ENCODE measurements at places on chromosomes 5 and 9.

GRCh38 chr9:123065196-123065595 is 31.7 kb downstream of the GPR21 start:
- no peak for DNase-seq

DNA sequence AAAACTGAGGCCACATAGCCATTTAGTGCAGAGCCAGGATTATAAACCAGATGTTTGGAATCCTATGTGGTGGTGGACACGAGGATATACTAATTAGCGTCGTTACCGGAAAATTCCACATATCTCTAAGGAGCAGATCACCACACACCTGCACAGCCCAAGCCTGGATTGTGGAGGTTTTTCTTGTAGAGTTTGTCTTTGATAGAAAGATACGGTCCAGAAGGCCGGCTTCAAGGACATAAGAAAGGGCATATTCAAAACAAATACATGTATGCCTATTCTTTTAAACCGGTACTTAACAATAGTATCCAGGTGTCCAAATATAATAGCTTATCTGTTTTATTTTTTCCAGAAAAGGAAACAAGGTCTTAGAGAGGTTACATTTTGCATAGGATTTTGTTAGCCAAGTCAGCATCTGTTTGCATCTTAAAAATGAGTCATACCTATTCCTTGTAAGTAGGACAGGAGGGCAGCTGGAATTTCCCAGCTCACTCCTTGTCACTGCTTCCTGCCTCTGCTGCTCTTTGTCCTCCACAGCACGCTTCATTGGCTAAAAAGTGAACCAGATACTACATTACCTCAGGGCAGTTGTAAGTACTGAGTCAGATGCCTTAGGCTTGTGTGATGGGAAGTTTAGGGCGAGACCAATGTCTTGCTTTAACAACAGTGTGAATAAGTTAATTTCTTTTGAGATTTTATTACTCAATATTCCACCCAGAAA is 3.6 kb downstream of the TMC1 start:
- peak; percentile 96 for DNase-seq

GRCh38 chr9:128096616-128097536 is 28.8 kb downstream of the SLC25A25 start:
- DNase-seq, result no peak

- DNase-seq, result no peak
Observed at GRCh38 chr9:101739311-101739710, 864 bp upstream of the GRIN3A start.

- DNase-seq, result peak; percentile 60
Observed at GRCh38 chr5:32092938-32093812, 80.9 kb downstream of the GOLPH3 start.

DNA sequence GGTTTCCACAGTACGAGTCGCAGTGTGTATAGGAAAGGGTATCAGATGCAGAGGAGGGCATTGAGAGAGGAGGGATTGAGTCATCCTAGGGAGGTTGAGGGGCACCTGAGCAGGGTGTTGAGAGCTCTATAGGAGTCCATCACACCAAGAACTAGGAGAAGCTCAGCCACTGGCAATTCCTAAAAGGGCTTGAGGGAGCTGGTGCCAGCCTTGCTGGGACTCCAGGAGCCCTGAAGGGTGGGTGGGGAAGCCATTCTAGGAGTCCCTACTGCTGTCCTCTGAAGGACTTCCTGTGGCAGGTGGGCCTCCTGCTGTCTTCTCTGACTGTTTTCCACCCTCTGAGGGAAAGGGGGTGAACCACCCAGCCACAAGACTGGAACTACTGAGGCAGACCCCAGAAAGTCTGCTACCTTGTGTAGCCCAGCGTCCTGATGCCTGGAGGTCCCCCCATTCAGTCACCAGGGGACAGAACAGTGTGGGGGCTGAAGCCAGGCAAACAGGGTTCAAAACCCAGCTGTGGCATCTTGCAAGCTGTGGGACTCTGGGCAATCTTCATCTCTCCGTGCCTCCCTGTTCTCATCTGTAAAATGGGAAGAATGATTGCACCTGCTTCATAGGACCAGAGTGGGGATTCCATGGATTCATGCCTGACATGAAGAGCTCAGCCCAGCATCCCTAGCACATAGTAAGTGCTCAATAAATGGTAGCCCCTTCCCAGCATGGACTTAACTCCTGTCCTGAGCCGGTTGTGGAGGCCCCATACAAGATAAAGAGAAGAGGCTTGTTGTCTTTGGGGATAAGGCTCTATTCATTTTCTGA is 149.5 kb downstream of the C9orf50 start:
- no peak for DNase-seq
